Left cardiac atrium (tissue), 4 donors: ENCODE measurements at places on chromosomes 7 and 10.

DNA sequence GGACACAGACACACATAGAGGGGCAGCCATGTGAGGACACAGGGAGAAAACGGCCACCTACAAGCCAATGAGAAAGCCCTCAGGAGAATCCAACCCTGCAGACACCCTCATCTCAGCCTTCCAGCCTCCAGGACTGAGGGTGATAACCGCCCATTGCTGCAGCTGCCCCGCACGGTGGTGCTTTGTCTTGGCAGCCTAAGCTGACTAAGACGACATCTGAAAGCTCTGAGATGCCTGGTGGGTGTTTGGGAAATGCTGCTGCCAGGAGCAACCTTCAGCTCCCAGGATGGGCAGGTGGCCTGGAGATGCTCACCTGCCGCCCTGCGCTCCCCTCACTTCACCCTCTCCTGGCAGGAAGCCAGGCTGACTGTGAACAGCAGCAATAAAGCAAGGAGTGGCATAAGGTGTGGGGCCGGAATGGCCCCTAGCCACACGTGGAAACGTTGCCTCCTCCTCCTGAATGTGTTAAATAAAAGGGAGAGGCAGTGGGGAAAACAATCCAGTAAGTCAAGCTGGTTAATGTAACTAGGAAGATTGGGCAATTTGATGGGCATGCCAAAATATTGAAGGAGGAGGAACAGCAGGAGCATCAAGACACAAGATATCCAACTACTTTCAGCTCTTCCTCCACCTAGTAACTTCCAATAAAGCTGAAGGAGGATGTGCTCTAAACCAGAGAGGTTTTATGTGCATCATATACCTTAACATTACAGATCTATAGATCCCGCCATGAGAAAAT is 121.5 kb downstream of the TNS3 start:
- DNase-seq: no peak

GRCh38 chr7:98202367-98203195 is 8.7 kb upstream of the BHLHA15 start:
- DNase-seq: no peak

DNA sequence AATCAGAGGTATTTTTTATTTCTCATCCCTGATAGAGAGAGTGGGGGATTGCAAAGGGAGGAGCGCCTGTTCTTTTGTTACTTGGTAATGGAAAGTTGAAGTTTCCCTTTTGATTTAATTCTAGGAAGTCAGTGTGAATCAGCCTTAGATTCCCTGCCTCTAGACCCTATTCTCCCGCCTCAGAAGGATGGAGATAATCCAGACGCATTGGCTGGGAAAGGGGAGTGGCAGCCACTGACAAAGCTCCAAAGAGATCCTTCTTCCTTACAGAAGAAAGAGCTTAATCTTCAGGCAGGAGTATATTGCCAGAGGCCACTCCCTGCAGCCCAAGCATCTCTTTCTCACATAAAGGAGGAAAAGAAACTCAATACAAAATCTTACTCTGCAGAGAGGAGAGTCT is 122.3 kb upstream of the GALNT17 start:
- DNase-seq: no peak

- DNase-seq: no peak
Measured at GRCh38 chr10:88228130-88228529, 355.0 kb downstream of the RNLS start.

DNA sequence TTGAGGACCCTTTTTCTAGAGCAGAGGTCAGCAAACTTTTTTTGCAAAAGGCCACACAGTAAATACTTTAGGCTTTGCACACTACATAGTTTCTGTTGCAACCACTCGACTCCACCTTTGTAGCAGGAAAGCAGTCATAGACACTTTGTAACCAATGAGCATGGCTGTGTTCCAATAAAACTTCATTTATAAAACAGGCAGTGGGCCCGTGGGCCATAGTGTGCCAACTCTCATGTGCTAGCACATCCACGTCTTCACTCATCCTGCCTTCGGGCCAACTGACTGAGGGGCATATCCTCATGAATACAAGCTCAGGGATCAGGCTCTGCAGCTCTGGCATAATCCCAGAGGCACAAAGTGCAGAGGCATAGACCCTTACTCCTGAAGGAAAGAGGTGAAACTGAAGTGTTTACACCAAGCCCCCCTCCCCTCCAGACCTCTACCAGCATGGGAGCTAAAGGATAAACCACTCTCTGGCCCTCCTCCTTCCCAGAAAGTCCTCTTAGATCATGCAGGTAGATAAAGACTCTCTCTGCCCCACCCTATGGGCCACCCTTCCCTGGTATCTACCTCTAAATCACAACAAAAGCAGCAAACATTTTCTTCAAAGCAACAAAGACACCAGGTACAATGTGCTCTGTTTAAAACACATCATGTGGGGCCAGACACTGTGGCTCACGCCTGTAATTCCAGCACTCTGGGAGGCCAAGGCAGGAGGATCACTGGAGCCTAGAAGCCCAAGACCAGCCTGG is 71.0 kb downstream of the DLG5 start:
- DNase-seq: no peak

GRCh38 chr7:51126813-51127617 is 189.6 kb downstream of the COBL start:
- no peak for DNase-seq

DNA sequence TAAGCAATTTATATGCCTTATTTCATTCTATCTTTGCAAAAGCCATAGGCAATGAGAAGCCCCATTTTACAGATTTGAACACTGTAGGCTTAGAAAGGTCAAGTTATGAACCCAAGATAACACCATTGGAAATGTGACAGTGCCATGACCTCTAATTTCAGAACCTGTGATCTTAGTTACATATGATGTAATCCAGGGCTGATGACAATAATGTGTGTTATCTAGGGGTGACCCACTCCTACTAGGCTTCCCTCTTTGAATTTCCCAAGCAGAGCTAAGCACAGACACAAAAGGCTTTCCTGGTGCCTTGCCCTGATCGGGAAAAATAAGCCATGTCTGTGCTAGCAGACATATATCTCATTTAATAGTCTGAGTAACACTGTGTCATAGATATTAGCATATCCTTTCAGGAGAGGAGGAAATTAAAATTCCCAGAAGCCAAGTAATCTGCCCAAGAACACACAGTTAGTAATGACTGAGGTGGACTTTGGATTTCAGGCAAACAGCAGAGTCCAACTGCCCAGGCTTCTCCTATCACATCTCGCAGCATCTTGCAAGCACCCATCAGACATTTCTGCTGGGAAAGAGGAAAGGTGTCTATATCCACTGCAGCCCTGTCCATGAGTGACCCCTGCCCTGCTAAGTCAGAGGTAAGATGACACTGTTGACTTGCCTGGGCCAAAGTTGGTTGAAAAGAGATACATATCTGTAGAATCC is 2.8 kb upstream of the TECTB start:
- DNase-seq: no peak
